ENCODE measurements at places on chromosomes 2 and 18. TPM values are rescaled to one million over a fixed set of nuclear protein-coding genes. Genes with fewer than 3 reads are reported as not detected.

The CTAGE1 gene
- 0.47 TPM for total RNA-seq

The IL1F10 gene
- total RNA-seq, result not detected

The EXOC6B gene
- total RNA-seq, result 50.0 TPM

The CAVIN2 gene
- 4.8 TPM for total RNA-seq

The KLHL29 gene
- total RNA-seq, result 3.6 TPM

The OTX1 gene
- total RNA-seq, result not detected

The UGT1A10 gene
- total RNA-seq, result not detected

The SRD5A2 gene
- total RNA-seq, result 0.52 TPM

The ARHGAP25 gene
- total RNA-seq, result not detected

The DNAH7 gene
- total RNA-seq, result 1.2 TPM

The SRBD1 gene
- 18.1 TPM for total RNA-seq

The FOXI3 gene
- not detected for total RNA-seq

The MGAT5 gene
- total RNA-seq, result 30.2 TPM

GRCh38 chr2:13681936-13682335, 950.6 kb upstream of the LRATD1 start:
- no peaks in the 10 kb centered on the region for H3K27me3 ChIP-seq
- H3K4me1 ChIP-seq, result no peaks in the 10 kb centered on the region
- H3K36me3 ChIP-seq, result no peaks in the 10 kb centered on the region
- no peak overlapping the region for H3K4me3 ChIP-seq
- H3K27ac ChIP-seq, result no peak overlapping the region

- no peaks in the 10 kb centered on the region for H3K4me1 ChIP-seq
- no peak for DNase-seq
- H3K36me3 ChIP-seq, result no peaks in the 10 kb centered on the region
- H3K27me3 ChIP-seq, result no peaks in the 10 kb centered on the region
- no peak overlapping the region for H3K4me3 ChIP-seq
- no peak overlapping the region for H3K27ac ChIP-seq
Measured at GRCh38 chr2:190420801-190421200, 12.6 kb downstream of the MFSD6 start.

DNA sequence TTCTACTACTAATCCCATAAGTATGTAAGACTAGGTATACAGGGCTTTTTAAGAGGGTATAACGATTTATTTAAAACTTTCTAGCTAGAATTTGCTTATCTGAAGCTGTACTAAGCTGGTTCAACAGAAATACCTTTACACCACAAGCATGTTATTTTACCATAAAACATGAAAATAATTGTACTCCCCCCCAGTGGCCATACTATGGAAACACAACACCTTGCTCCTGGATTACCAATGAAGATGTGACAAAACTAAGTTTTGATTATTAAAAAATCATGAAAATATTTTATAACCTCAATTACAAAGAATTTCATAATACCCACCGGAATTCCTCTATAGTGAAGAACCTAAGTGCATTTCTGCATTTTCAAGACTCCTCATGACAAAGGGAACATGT, 27.3 kb downstream of the LPIN2 start:
- H3K36me3 ChIP-seq, result no peaks in the 10 kb centered on the region
- no peaks in the 10 kb centered on the region for H3K27me3 ChIP-seq
- no peak for DNase-seq
- H3K4me1 ChIP-seq, result peaks cover 55% of the 10 kb centered on the region

GRCh38 chr2:134760385-134760784, 41.6 kb upstream of the TMEM163 start:
- no peaks in the 10 kb centered on the region for H3K4me1 ChIP-seq
- no peaks in the 10 kb centered on the region for H3K36me3 ChIP-seq
- H3K4me3 ChIP-seq, result no peak overlapping the region

- no peak overlapping the region for H3K4me3 ChIP-seq
- H3K27ac ChIP-seq, result no peak overlapping the region
- no peak for DNase-seq
Measured at GRCh38 chr18:55869556-55870501, 281.8 kb upstream of the TCF4 start.

DNA sequence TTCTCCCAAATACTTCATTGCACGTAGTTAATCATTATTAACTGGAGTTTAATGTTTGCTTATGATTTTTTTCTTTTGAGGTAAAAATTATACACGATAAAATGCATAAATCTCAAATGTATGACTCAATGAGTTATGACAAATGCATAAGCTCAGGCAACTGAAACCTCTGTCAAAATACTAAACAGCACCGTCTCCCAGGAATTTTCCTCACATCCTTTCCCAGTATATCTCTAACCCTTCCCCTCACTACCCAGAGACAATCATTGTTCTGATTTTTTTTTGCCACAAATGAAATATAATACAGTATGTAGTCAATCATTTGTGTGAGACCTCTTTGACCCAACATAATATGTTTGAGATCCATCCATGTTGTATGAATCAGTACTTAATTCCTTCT, 606.5 kb downstream of the CPS1 start:
- H3K27me3 ChIP-seq, result no peaks in the 10 kb centered on the region
- no peak for DNase-seq
- no peak overlapping the region for H3K27ac ChIP-seq
- H3K4me1 ChIP-seq, result no peaks in the 10 kb centered on the region
- H3K4me3 ChIP-seq, result no peak overlapping the region

- H3K4me3 ChIP-seq, result no peak overlapping the region
- DNase-seq, result peak; percentile 50
- H3K4me1 ChIP-seq, result no peaks in the 10 kb centered on the region
- no peaks in the 10 kb centered on the region for H3K27me3 ChIP-seq
Measured at GRCh38 chr2:102520009-102520408, 47.0 kb downstream of the SLC9A4 start.

GRCh38 chr2:150134223-150134857, 353.1 kb downstream of the RND3 start:
- H3K27me3 ChIP-seq, result no peaks in the 10 kb centered on the region
- peaks cover 19% of the 10 kb centered on the region for H3K4me1 ChIP-seq
- no peaks in the 10 kb centered on the region for H3K36me3 ChIP-seq
- H3K4me3 ChIP-seq, result no peak overlapping the region
- DNase-seq, result no peak

DNA sequence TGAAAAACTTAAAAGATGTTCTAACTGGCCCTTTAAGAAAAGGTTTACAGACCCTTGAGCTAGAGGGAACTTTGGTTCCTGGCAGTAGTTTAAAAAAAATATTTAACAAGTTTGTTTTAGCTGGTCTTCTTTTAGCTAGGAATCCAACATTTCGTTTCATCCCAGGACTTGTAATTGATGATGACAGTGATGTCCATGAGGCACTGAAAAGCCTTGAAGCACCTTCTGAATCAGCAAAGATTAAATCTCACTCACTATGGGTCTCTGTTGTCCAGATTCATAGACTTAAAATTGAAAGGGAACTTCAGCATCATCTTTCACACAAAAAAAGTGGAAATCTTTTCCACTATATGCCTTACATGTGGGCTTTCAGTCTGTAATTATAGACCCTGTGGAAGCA, 102.9 kb upstream of the ETAA1 start:
- no peak overlapping the region for H3K27ac ChIP-seq
- H3K36me3 ChIP-seq, result no peaks in the 10 kb centered on the region
- H3K27me3 ChIP-seq, result no peaks in the 10 kb centered on the region
- no peak for DNase-seq

DNA sequence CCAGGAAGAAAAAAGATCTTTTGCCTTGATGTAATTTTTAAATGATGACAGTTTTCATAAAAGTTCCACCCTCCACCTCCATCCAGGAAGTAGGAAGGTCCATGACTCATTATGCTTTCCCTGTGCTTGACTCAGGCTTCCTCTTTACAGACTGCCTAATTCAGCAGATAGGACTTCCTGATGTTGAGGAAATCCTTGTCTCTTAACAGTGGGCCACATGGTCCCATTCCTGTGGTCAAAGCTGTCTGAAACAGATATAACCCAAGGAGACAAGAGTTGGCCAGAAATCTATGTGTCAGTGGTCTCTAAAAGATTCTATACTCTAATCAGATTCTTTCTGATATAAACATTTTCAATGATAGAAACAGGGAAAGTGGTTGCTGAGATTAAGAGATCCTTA, 119.1 kb downstream of the BAZ2B start:
- DNase-seq, result peak; percentile 41
- H3K27me3 ChIP-seq, result no peaks in the 10 kb centered on the region
- H3K4me1 ChIP-seq, result no peaks in the 10 kb centered on the region
- no peaks in the 10 kb centered on the region for H3K36me3 ChIP-seq
- H3K4me3 ChIP-seq, result no peak overlapping the region

DNA sequence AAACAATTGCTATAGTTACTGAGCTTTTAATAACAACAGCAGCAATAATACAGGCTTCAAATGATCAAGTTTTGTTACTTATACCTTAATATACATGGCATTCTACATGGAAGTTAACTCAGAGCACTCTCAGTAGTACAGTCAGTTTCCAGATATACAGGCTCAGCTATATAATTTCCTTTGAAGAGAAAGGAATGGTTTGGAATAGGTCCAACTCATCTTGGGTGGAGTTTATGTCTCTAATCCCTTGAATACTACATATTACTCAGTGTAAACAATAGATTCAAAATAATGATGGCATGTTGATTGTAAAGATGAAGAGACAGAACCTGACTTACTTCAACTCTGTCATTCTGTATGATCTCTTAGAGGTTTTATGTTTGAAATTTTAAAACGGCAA, 174.9 kb downstream of the EPHA4 start:
- no peaks in the 10 kb centered on the region for H3K4me1 ChIP-seq
- no peaks in the 10 kb centered on the region for H3K27me3 ChIP-seq
- H3K36me3 ChIP-seq, result no peaks in the 10 kb centered on the region
- no peak for DNase-seq
- H3K4me3 ChIP-seq, result no peak overlapping the region

DNA sequence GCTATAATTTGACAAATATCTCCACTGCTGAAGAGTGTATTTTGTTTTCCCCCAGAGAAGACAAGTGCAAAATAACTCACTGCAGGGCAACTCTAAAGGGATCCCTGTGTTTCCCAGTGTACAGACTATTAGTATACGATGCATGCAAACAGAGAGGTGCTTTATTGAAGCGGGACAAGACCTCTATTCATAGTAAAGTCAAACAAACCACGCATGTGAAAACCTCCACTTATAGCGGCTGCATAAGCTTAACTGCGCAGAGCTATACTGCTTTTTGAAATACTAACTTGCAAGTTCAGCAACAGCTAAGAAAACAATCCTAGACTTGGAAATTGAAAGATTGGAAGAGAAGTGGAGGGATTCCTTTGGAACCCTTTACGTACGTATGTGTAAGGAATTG, 15.6 kb downstream of the RNF144A start:
- no peak for DNase-seq
- H3K4me1 ChIP-seq, result no peaks in the 10 kb centered on the region
- no peaks in the 10 kb centered on the region for H3K27me3 ChIP-seq
- H3K4me3 ChIP-seq, result no peak overlapping the region
- no peaks in the 10 kb centered on the region for H3K36me3 ChIP-seq
- H3K27ac ChIP-seq, result no peak overlapping the region

GRCh38 chr2:42762155-42762554, 1.8 kb downstream of the OXER1 start:
- no peaks in the 10 kb centered on the region for H3K36me3 ChIP-seq
- no peak overlapping the region for H3K4me3 ChIP-seq
- H3K27ac ChIP-seq, result no peak overlapping the region
- H3K4me1 ChIP-seq, result no peaks in the 10 kb centered on the region
- DNase-seq, result no peak

DNA sequence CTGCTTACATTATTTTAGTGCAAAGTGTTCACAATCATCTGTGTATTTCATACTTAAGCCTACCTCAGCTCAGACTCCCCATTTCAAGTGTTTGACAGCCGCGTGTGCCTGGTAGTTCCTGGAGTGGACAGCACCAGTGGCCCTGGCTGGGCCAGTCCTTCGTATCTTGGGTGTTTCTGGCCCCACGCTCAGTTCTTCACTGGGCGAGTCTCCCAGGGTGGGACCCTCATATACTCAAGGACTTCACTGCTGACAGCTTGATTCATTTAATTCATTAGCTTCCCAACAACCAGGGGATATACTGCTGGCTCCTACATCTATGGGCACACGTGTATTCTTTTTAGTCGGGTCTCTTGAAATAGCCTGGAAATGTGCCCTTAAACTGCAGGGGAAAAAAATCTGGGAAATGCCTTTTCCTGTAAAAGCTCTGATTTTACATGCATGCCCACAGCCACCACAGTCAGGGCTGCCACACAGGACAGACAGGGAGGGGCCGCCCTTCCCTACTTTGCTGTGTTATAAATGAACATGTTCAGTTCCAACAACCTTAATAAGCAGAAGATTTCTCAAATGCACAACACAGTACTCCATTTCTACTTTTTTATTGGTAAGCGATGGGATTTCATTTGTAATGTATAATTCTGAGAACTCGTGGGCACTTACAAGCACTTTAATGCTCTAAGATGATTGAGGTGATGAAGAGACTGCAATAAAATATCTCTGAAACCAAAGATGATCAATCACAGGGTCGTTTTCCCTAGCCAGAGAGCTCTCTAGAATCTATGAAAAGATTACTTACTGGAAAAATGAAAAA, 205.5 kb upstream of the REV1 start:
- no peaks in the 10 kb centered on the region for H3K36me3 ChIP-seq
- no peak overlapping the region for H3K4me3 ChIP-seq
- no peaks in the 10 kb centered on the region for H3K4me1 ChIP-seq
- no peak overlapping the region for H3K27ac ChIP-seq
- H3K27me3 ChIP-seq, result no peaks in the 10 kb centered on the region

DNA sequence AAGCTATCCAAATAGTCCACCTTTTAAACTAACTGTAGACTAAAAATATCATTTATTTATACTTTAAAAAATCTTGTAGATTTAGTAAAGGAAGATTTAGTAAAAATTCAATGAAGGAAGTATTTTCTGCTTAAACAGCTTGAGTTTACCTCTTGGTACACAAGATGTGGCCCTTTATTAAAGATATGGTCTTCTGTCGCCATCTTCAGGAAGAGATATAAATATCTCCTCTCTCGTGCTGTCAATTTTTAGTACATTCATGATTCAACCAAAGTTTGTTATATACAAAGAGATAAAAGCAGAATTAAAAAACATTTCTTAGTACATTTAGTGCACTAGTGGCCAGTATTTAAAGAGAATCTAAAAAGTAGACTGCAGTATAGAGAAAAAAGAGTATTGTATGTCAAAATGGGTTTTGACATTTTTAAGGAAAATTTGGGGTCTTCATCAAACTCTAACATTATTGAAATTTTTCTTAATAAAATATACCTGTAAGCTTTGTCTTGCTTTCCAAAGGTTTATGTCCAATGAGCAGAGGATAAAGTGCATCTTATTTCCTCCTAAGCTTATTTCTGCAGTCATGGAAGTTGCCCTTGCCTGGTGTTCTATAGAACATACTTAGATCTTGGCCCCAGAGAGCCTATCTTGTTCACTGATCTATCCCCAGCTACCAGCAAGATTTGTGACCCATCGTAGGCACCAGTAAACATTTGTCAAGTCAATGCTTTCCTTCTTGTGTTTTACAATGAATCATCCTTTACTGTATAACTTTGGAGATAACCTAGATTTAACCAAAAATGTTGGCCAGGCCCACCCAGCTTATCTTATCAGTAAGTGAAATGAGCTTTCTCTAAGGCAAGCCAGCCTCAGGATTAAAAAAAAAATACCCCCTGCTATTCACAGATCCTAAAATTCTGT, 18.5 kb upstream of the EML6 start:
- peaks cover 7% of the 10 kb centered on the region for H3K4me1 ChIP-seq
- H3K27ac ChIP-seq, result no peak overlapping the region
- no peaks in the 10 kb centered on the region for H3K36me3 ChIP-seq
- peak; percentile 64 for DNase-seq
- no peaks in the 10 kb centered on the region for H3K27me3 ChIP-seq

- no peak overlapping the region for H3K27ac ChIP-seq
- no peaks in the 10 kb centered on the region for H3K36me3 ChIP-seq
- no peak overlapping the region for H3K4me3 ChIP-seq
- no peak for DNase-seq
- H3K4me1 ChIP-seq, result no peaks in the 10 kb centered on the region
- no peaks in the 10 kb centered on the region for H3K27me3 ChIP-seq
Measured at GRCh38 chr2:171180229-171180930, 19.7 kb upstream of the TLK1 start.

- no peak for DNase-seq
- no peaks in the 10 kb centered on the region for H3K4me1 ChIP-seq
- H3K27me3 ChIP-seq, result no peaks in the 10 kb centered on the region
- no peak overlapping the region for H3K4me3 ChIP-seq
Measured at GRCh38 chr18:65093346-65093745, 657.5 kb upstream of the CDH7 start.

All from hepatocyte (in vitro differentiated cells).